Psoas muscle (tissue), 8 donors: ENCODE measurements at places on chromosomes 4 and X. TPM values are rescaled to one million over a fixed set of nuclear protein-coding genes. Genes with fewer than 3 reads are reported as not detected.

The EVC gene
- 1.9 TPM for total RNA-seq

The AKAP17A gene
- total RNA-seq = 13.6 TPM

The SULT1E1 gene
- total RNA-seq = not detected

The PGAM4 gene
- not detected for total RNA-seq

The RAB40A gene
- not detected for total RNA-seq

The MFAP3L gene
- total RNA-seq = 2.0 TPM

GRCh38 chrX:149825424-149825823 lies 43.7 kb downstream of the MAGEA9 start:
- no peak overlapping the region for H3K4me3 ChIP-seq
- no peaks in the 10 kb centered on the region for H3K4me1 ChIP-seq
- H3K27ac ChIP-seq = no peak overlapping the region
- no peak for DNase-seq
- peaks cover 12% of the 10 kb centered on the region for H3K27me3 ChIP-seq

DNA sequence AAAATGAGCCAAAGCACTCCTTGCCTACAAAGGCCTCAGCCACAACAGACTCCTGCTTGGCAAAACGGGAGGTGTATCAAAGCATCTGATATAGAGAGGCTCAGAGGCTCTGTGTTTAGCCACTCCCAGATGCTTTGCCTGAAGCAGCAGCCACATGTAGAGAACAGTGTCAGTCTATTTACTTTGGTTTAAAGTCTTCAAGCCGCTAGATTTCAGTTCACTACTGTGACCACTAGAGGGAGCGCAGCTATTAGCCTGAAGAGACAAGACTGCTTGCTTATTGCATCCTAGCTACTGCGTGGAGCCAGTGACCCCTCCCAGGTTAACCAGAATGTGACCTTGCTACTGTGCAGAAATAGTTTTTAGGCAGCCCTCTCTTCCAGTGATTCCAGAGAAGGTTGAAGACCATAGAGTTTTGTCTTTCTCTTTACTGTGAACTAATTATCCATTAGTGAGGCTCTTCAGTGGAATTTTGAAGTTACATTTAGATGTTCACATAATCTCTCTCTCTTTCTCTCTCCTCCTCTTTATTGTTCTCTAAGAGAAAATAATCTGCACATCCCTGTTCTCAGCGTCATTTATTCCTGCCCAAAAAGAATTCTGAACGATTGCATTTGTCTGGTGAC lies 39.3 kb downstream of the BMP3 start:
- H3K4me1 ChIP-seq = no peaks in the 10 kb centered on the region
- no peak overlapping the region for H3K4me3 ChIP-seq
- DNase-seq = peak; percentile 12
- no peaks in the 10 kb centered on the region for H3K27me3 ChIP-seq

DNA sequence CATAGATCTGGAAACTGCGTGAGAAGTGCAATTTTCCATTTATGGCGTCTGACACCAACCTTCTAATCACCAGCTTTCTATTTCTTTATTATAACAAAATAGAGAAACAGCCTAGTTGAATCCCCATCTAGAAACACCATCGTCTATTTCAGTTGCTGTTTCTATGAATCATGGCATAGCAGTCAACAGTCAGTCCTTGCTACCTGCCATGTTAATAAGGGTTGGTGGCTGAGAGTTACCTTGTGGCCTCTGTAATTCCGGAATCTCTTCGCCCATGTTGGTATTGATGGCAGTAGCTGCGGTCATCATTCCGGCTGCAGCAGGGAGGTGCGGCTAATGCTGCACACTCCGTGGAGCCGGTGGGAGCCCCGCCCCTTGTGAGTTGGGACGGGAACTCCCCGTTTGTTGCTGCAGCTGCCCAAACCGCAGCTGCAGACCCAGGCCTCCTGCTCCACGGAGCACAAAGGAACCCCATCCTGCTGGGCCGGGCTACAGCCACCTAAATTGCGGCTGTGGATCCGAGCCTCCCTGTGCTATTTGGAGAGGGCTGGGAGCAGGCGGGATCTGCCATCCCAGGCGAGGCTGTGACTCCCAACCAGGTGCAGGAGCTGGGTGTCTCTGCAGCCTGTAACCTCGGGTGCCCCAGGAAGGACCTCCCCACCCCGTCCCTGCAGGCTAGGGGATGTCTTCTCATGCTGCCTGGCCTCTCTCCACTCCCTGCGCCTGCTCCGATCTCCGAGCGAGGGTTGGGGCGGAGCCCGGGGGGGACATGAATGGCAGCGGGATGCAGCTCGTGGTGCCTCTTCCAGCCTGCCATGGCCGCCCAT lies 115.4 kb upstream of the STK26 start:
- no peaks in the 10 kb centered on the region for H3K36me3 ChIP-seq
- DNase-seq = no peak
- no peaks in the 10 kb centered on the region for H3K4me1 ChIP-seq
- H3K27me3 ChIP-seq = peaks cover 28% of the 10 kb centered on the region
- no peak overlapping the region for H3K4me3 ChIP-seq

GRCh38 chrX:153441296-153441695 lies 4.6 kb downstream of the TREX2 start:
- no peak for DNase-seq
- peaks cover 13% of the 10 kb centered on the region for H3K27me3 ChIP-seq
- H3K27ac ChIP-seq = no peak overlapping the region
- H3K4me3 ChIP-seq = no peak overlapping the region

DNA sequence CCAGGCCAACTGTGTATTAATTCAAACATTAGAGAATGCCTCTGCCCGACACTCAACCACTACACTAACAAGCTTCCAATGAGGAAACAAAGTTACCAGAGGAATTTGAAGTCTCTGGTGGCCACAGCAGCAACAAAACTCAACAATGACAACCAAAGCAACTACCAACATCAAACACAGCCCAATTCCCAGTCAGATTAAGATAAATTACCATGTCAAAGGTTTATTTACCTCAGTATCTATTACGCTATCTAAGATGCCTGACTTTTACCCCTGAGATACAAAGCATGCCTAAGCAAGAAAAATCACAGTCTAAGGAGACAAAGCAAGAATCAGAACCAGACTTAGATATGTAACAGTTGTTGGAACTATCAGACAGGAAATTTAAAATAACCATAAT lies 230.1 kb upstream of the FTHL17 start:
- no peaks in the 10 kb centered on the region for H3K36me3 ChIP-seq
- H3K4me1 ChIP-seq = no peaks in the 10 kb centered on the region
- H3K27me3 ChIP-seq = no peaks in the 10 kb centered on the region
- DNase-seq = no peak

DNA sequence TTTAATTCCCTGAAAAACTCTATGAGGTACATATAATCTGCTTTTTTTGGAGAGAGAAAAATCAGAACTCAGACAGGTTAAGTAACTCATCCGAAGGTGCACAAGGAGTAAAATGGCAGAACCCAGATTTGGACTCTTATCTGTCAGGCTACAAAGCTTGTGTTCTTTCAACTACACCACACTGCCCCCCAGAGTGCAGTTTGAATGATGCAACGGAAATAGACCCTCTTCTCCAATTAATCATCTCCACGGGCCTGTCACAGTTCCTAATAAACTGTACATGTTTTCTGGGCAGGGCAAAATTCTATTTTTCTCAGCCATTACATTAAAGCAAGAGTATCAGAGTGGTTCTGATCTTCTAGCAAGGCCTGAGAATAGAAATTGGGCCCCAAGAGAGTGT lies 35.3 kb upstream of the DCX start:
- no peaks in the 10 kb centered on the region for H3K36me3 ChIP-seq
- no peaks in the 10 kb centered on the region for H3K27me3 ChIP-seq
- H3K4me3 ChIP-seq = no peak overlapping the region
- DNase-seq = no peak

GRCh38 chrX:53249408-53250042 lies 24.5 kb upstream of the KDM5C start:
- H3K27me3 ChIP-seq = no peaks in the 10 kb centered on the region
- H3K4me1 ChIP-seq = no peaks in the 10 kb centered on the region
- no peak overlapping the region for H3K4me3 ChIP-seq
- no peaks in the 10 kb centered on the region for H3K36me3 ChIP-seq

DNA sequence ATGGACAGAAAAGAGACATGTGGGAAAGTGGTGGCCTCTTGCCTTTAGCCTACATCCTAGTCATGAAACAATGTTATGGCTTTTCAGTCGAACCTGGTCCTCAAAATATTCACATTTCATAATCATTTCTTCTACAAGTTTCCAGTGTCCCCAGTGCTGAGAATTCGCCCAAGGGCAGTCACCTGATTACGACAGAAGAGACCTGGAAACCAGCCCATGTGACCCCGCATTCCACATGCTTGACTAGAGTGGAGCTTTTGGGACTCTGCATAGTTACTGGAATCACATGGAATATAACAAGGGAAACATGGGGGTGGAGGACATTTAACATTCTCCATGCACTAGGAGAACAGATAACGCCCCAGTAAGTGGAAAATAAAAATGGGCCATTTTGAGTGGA lies 100.1 kb downstream of the PPARGC1A start:
- peak; percentile 23 for DNase-seq
- no peaks in the 10 kb centered on the region for H3K4me1 ChIP-seq
- H3K4me3 ChIP-seq = no peak overlapping the region
- H3K36me3 ChIP-seq = no peaks in the 10 kb centered on the region

DNA sequence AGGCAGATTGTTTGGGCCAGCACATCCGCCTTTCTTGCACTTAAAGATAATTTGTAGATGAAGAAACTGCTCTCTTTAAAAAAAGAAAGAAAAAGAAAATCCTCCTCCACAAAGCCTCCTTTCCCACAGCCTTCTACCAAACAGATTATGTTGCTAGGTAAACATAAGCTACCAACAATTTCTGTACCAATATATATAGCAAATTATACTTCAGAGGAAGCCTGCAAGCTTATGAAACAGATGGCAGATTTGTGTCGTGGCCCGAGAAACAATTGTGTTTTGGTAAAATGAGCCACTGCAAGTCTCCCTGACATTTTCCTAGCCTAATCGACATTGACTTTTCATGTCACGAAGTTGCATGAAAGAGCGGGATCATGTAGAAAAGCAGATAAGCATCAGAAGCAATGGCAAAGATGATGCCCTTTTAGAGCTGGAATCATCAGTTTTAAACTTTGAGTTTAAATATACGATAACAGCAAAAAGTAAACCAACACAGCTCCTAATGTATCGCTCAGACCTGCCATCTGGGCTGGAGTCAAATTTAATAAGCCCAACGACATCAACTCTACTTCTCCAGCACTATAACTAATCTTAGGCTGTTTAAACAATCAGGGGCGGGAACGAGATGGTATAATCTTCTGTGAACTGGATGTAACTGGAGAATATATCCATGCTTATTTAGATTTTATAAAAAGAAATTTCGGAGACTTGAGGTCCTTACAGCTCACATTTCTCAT lies 94.9 kb upstream of the PLAC1 start:
- H3K27me3 ChIP-seq = no peaks in the 10 kb centered on the region
- no peak overlapping the region for H3K4me3 ChIP-seq
- DNase-seq = no peak
- H3K27ac ChIP-seq = no peak overlapping the region
- H3K36me3 ChIP-seq = no peaks in the 10 kb centered on the region
- H3K4me1 ChIP-seq = no peaks in the 10 kb centered on the region

DNA sequence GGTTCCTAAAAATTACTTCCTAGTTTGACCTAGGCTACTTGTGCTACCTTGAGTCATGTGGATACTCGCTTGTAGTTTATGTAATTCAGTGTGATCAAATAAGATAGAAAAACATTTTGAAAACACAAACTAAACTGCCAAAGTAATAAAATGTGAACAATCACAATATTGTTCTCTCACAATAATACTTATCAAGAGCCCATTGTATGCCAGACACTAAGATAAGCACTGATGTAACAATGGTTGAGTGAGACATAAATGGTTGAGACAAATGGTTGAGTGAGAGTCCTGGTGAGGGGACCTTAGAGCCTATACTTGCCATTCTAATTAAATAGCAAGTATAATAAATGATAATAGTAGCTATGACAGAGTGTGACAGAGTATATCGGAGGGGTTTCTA lies 41.7 kb downstream of the RFC1 start:
- DNase-seq = no peak
- peaks cover 9% of the 10 kb centered on the region for H3K36me3 ChIP-seq
- H3K27ac ChIP-seq = no peak overlapping the region
- no peak overlapping the region for H3K4me3 ChIP-seq
- H3K4me1 ChIP-seq = no peaks in the 10 kb centered on the region
- no peaks in the 10 kb centered on the region for H3K27me3 ChIP-seq

GRCh38 chr4:1378559-1379231 lies 27.5 kb downstream of the NKX1-1 start:
- H3K27me3 ChIP-seq = no peaks in the 10 kb centered on the region
- peaks cover 33% of the 10 kb centered on the region for H3K36me3 ChIP-seq
- H3K4me1 ChIP-seq = no peaks in the 10 kb centered on the region
- no peak overlapping the region for H3K4me3 ChIP-seq

DNA sequence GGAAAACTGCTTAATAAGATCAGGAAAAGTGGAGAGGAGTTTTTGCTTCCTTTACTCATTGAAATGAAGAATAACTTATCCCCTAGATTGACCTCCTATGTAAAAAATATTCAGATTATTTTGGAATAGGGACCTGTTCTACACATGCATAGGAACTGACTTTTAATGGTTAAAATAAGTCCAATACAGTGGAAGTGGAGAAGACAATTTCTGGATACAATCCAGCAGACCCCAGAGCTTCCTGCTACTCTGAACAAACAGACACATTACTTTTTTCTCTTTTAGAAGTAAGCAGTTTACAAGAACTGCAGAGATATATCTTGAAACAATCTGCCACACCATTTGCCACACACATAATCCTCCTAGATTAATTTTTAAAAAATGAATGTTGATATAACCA lies 129.7 kb downstream of the PPA2 start:
- H3K36me3 ChIP-seq = no peaks in the 10 kb centered on the region
- DNase-seq = no peak
- H3K4me1 ChIP-seq = no peaks in the 10 kb centered on the region
- H3K27me3 ChIP-seq = no peaks in the 10 kb centered on the region

- H3K27ac ChIP-seq = no peak overlapping the region
- H3K27me3 ChIP-seq = no peaks in the 10 kb centered on the region
- no peaks in the 10 kb centered on the region for H3K36me3 ChIP-seq
- H3K4me1 ChIP-seq = peaks cover 6% of the 10 kb centered on the region
- peak; percentile 22 for DNase-seq
- peak overlapping the region; percentile 56 for H3K4me3 ChIP-seq
Observed at GRCh38 chr4:55553441-55554201, 6.9 kb upstream of the CLOCK start.

DNA sequence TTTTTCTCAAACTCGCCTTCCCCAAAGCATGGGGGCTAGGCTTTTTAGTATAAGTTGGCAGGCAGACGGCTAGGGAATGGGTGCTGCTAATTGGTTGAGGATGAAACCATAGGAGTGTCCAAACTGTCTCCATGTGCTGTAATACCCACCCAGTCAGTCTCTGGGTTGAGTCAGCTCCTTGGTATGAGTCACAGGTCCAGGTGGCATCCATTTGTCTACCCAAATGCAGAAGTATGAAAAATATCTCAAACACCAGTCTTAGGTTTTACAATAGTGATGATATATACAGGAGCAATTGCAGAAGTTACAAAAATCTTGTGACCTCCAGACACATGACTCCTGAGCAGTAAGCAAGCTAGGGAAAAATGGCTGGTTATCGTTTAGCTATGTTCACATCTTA lies 27.4 kb upstream of the CCSER1 start:
- no peak overlapping the region for H3K4me3 ChIP-seq
- no peaks in the 10 kb centered on the region for H3K36me3 ChIP-seq
- no peak for DNase-seq
